ENCODE measurements at places on chromosomes 1 and 21.

- no peak for DNase-seq
These were observed 36.4 kb downstream of the ITGB3BP start for GRCh38 chr1:63486629-63487028.

- no peak for DNase-seq
These were observed 6.1 kb upstream of the MTF1 start for GRCh38 chr1:37865348-37866120.

- no peak for DNase-seq
These were observed 462.3 kb downstream of the PTPRU start for GRCh38 chr1:29698626-29699025.

- DNase-seq = no peak
These were observed 141.8 kb downstream of the AKT3 start for GRCh38 chr1:243708210-243708609.

Measured in activated CD4-positive, alpha-beta T cell treated with anti-CD3 and anti-CD28 coated beads, Interleukin-2, amount 50 U/mL, for 1 hour (primary cell).